PC-3 (cell line): ENCODE measurements at places on chromosomes 16 and 17. TPM values are rescaled to one million over a fixed set of nuclear protein-coding genes. Genes with fewer than 3 reads are reported as not detected.
A peak's percentile ranks its signal among the peaks of the same experiment; 100 is the strongest.

The HAS3 gene
- 92.5 and 153 TPM in 2 replicates for total RNA-seq

The ITGA2B gene
- 3.1 and 7.1 TPM in 2 replicates for total RNA-seq

The RNU2-1 gene
- not detected in 2 replicates for total RNA-seq

DNA sequence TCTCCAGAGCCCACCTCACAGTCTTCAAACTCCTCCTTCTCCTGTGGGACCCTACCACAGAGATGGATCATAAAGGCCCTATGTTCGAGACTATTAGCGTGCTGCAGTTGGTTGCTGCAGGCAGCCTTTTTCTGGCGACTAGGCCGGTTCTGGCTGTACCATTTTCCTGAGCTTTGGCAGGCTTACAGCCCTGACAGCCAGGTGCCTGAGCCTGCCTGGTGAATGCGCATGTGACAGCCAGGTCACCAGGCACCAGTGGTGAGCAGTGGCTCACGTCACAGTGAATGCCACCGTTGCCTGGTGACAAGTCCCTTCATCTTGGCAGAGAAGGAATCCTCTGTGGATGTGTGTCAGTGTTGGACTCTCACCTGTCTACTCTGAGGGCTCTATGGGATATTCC, 978.8 kb downstream of the KCNJ18 start:
- DNase-seq = no peak

The IGF2BP1 gene
- 1.2 and 1.3 TPM in 2 replicates for total RNA-seq

The EVI2A gene
- total RNA-seq = 0.92 TPM in 1 of 2 replicates, not detected in the other

GRCh38 chr17:68800751-68801150, 154.4 kb downstream of the ABCA8 start:
- no peak for DNase-seq

DNA sequence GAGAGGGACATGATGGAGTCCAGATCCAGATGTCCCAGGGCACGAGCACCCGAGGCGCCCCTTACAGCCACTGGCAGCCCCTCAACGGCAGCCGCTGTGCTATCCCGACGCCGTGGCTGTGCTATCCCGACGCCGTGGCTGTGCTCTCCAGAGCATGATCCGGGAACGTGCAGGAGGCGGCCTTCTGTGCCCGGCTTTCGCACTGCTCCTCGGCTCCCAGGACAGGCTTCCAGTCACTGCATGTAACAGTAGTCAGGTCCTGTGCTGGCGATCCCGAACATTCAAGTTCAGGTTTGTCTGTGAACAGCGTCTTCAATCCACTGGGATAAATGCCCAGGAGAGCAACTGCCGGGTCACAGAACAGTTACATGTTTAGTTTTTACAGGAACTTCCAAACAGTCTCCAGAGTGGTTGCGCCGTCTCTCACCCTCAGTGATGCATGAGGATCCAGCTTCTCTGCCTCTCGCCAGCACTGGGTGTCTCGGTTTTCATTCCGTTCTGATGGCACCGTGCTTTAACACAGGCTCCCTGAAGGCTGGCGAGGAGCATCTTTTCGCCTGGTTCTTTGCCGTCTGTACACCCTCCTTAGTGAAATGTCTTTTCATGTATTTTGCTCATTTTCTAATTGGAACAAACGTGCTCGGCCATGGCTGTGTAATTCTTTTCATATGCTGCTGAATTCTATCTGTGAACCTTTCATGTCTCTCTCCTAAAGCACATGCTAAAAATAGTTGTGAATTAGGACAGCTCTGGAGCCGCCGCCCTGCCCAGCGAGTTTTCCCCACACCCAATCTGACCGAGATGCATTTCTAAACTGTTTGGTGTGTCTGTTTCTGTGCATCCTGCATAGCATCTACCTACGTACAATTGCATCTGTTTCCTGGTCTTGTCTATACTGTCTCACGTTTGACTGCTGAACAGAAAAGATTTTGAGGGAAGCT, 72.6 kb upstream of the METRNL start:
- no peak for DNase-seq

GRCh38 chr17:59572301-59572924, 7.0 kb downstream of the DHX40 start:
- no peak for DNase-seq

DNA sequence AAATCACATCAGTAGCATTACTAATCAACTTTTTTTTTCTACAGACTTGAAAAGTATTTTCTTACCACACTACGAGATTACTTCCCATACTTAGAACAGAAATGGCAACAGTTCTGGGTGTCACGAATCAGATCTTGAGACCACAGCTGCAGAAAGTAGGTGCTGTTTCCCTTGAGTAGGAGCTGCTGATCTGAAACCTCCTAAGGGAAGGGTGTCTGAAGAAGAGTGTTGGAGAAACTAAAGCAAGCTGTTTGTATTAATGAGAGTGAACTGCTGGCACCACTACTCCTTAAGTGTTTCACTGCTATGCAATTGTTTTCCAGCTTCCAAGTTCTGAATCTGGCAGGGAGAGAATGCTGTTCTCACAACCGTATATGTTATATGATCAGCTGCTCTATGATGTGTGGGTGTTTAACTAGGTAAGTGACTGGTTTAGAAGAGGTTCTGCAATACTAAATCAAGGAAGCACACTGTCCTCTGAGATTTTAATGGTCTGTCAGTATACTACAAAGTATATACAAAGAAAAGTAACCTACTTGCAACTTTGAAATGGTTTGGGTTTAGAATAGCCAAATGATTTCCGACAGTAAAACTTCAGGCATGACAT, 3.3 kb downstream of the ZNF652 start:
- no peak for DNase-seq

- no peak for DNase-seq
Observed at GRCh38 chr17:36900160-36900512, 37.1 kb upstream of the LHX1 start.

DNA sequence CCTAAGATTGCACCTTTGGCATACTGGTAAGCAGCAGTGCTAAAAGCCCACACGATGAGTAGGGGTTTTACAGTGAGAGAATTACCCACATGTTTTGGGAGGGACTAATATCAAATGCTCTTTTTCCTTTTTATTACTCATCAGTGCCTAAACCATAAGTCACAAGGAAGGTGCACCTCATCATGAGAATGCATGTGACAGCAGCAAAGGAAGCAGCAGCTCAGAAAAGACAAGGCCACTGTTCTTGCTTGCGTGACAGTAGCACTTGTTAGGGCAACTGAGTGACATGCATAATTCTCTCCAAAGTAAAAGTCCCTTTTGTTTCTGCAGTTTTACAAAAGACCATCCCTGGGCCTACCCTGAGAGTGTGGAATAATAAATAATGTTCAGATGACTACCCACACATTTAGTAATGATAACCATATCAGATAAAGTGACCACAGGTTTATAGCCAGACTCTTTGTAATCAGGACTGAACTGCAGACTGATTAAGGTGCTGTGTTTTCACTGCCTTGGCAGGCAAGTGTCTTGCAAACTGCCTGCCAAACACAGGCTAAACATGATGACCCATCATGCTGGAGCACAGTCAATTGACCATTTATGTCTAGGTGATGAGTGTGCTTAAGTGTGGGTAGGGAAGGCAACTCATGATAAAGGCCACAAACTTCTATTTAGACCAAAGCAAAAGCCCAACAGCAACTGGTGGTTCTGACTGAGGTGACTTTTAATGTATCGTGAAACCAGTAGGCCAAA, 1751.4 kb downstream of the TP53TG3F start:
- DNase-seq = no peak

- DNase-seq = peak; percentile 21
Observed at GRCh38 chr17:59848778-59849177, 44.0 kb downstream of the TUBD1 start.

GRCh38 chr16:30784215-30784614, 2.8 kb downstream of the ZNF629 start:
- no peak for DNase-seq

The GPS1 gene
- 240 and 287 TPM in 2 replicates for total RNA-seq

DNA sequence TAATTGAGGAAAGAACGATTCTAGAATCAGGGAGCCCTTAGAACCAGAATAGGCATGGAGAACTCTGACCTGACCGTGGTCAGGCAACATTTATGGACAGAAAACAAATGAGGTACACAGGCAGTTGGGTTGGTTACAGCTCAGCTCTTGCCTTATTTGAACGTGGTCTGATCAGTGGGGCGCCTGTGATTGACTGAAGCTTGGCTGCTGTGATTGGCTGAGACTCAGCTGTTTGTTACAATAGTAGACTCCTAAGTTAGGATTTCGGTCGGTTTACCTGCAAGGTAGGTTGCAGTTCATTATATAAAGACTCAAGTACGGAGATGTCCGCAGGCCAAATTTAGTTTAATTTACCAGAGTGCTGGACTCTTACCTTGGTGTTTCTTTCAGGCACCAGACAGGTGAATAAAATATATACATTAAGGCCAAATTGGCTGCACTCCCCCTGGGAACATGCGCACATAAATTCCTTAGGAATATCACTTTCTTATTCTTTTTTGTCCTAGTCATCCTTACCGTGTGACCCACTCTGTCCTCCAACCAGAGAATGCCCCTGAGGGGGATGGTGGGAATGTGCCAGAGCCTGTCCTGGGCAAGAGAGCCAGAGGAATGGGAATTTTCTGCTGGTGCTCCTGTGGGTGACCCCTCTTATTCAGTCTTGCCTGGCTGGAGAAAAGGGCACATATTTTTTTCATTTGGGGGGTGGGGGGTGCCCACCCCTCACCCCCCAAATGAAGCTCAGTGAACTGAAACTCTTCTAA, 7.5 kb upstream of the CSNK2A2 start:
- no peak for DNase-seq

The HES7 gene
- total RNA-seq = 2.9 TPM in 1 of 2 replicates, not detected in the other

The NOL3 gene
- total RNA-seq = 64.5 and 91.6 TPM in 2 replicates

The LAT gene
- total RNA-seq = 0.29 and 1.0 TPM in 2 replicates

The CMTM2 gene
- total RNA-seq = not detected in 2 replicates

The HOXB6 gene
- total RNA-seq = 9.5 and 11.3 TPM in 2 replicates

The ZKSCAN2 gene
- 2.6 and 5.4 TPM in 2 replicates for total RNA-seq

The ABCC11 gene
- total RNA-seq = 0.26 TPM in 1 of 2 replicates, not detected in the other

The C1QTNF1 gene
- 18.6 and 21.0 TPM in 2 replicates for total RNA-seq

DNA sequence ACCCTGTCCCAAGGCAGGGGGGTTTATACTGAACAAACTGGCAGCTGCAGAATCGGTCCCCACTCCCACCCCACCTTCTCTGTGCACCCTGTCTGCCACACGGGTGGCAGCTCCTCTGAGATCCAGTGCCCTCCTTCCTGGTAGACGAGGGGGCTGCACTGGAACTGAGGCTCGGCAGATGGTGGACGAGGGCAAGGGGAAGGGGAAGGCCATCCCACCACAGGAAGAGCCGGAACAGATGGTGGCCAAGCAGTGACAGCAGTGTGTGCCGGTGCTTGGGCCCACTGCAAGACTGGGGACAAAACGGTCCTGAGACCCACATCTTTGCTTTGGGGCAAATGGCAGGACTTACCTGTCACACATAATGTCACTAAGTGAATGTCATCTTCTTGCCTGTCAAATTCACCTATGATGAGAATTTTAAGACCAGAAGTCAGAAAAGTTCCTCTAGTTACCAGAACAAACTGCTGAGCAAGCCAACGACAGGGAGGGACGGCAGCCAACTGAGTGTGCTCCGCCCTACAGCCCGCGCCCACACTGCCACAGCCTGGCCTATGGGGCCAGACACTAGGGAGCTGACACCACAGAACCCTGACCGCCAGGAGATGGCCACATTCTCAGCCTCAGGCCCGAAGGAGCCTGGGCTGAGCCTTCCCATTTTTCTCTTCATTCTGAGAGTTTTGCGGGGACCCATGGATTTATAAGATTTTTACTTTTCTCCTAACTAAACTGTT, 14.4 kb downstream of the NTAN1 start:
- no peak for DNase-seq

DNA sequence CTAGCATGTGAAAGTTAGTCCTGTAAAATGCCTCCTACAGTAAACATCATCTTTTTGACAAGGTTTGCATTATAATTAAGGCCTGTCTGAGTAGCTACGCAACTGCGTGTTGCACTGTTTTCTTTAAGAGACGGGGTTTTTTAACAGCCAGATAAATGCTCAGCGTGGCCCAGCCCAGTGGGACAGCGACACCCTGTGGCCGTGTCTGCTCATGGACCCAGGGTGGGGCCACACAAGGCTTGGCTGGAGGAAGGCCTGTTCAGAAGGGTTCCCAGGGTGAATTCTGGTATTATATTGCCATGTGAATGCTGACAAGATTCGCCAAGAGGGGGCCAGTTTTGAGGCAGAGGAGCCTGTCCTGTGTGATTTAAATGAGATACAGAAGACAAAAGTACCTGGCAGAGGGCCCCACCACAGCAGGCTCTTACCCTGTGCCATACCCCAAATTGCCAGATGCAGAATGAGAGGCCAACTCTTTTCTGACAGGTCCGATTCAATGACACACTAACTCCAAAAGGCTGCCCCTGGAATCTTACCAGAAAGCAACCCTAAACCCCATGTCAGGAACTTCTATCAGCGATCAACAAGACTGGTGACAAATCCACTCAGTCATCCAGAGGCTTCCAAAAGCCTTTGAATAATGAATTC, 65.9 kb upstream of the IRX6 start:
- DNase-seq = peak; percentile 31

The ACE gene
- total RNA-seq = 8.7 and 9.1 TPM in 2 replicates

The SDR42E1 gene
- total RNA-seq = not detected in 2 replicates

DNA sequence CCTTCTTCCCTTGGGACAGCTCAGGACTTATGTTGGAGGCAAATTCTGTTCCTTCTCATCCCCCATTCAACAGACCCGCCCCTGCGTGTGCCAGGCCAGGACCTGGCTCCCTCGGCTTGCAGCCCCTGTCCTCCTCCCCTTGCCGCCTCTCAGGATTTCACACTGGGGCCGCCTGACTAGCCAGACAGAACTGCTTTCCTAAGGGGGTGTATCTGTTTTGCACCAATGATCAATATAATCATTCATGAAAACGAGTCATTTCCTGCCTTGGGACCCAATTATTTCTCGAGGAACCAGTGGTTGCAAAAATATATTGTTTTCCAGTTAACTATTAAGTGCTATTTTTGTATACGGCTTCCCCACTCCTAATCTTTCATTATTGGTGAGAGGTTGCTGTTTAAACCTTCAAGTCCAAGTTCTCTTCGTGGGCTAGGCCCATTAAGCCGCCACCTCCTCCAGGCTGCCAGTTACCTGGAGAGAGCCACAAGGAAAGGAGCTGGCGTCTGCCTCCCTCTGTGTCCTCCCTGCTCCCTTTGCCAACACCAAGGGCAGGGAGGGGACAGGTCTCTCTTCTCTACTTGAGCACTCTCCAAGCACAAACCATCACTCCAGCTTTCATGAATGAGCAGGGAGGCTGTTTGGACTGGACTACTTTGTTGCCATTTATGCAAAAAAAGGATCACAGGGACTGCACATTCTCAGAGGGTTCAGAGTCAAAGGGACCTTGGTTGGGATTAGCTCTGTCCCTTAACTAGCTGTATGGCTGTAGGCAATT, 8.9 kb downstream of the DCAKD start:
- no peak for DNase-seq

DNA sequence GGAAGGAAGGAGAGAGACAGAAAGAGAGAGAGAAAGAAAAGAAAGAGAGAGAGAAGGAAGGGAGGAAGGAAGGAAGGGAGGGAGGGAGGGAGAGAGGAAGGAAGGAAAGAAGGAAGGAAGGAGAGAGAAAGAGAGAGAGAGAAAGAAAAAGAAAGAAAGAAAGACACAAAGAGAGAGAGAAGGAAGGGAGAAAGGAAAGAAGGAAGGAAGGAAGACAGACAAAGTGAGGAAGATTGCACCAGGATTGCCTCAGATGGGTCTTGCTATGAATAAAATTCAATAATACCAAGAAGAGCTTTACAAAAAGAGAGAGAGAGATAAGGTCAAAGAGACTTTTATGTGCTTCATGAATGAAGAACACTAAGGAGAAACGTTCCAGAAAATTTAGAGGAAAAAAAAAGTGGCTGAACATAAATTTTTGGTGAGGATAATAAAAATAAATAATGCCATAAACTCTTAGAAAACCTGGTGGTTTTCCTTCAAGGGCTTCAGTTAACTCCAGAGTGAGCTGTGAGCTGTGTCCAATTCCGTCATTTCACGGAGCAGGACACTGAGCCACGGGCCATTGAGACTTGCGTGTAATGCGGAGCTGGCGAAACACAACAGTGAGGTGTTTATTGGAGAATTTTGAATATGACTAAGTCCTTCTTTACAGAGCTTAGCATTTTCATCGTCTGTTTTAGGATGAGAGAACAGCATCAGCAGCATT, 72.7 kb upstream of the TNRC6C start:
- no peak for DNase-seq
